Heart right ventricle (tissue), 16 donors: ENCODE measurements at places on chromosomes 3 and 15. TPM values are rescaled to one million over a fixed set of nuclear protein-coding genes. Genes with fewer than 3 reads are reported as not detected.
A peak's percentile ranks its signal among the peaks of the same experiment; 100 is the strongest.

GRCh38 chr3:34568766-34569165 is 770.3 kb downstream of the PDCD6IP start:
- no peaks in the 10 kb centered on the region for H3K4me1 ChIP-seq
- no peaks in the 10 kb centered on the region for H3K36me3 ChIP-seq
- no peak overlapping the region for H3K4me3 ChIP-seq
- H3K27me3 ChIP-seq, result no peaks in the 10 kb centered on the region
- DNase-seq, result no peak
- no peak overlapping the region for H3K27ac ChIP-seq

- no peaks in the 10 kb centered on the region for H3K4me1 ChIP-seq
- H3K4me3 ChIP-seq, result no peak overlapping the region
- H3K27ac ChIP-seq, result no peak overlapping the region
- H3K27me3 ChIP-seq, result no peaks in the 10 kb centered on the region
- no peak for DNase-seq
Measured at GRCh38 chr3:170485696-170486095, 67.0 kb downstream of the CLDN11 start.

- H3K4me3 ChIP-seq, result no peak overlapping the region
- H3K27me3 ChIP-seq, result no peaks in the 10 kb centered on the region
- no peak overlapping the region for H3K27ac ChIP-seq
- H3K36me3 ChIP-seq, result no peaks in the 10 kb centered on the region
Measured at GRCh38 chr3:4568841-4569240, 75.7 kb downstream of the ITPR1 start.

C3orf70 gene
- 0.75 TPM for polyA plus RNA-seq

GRCh38 chr3:49133226-49133951 is 539 bp upstream of the LAMB2 start:
- peak overlapping the region; percentile 73 for H3K4me3 ChIP-seq
- peaks cover 40% of the 10 kb centered on the region for H3K4me1 ChIP-seq
- peak; percentile 88 for DNase-seq
- H3K27ac ChIP-seq, result peak overlapping the region; percentile 97
- H3K36me3 ChIP-seq, result peaks cover 30% of the 10 kb centered on the region
- no peaks in the 10 kb centered on the region for H3K27me3 ChIP-seq

GRCh38 chr3:4061195-4061594 is 242.0 kb upstream of the SETMAR start:
- no peaks in the 10 kb centered on the region for H3K36me3 ChIP-seq
- no peak for DNase-seq
- H3K4me3 ChIP-seq, result no peak overlapping the region
- peaks cover 10% of the 10 kb centered on the region for H3K4me1 ChIP-seq
- no peaks in the 10 kb centered on the region for H3K27me3 ChIP-seq

SUCNR1 gene
- 0.16 TPM for polyA plus RNA-seq

GRCh38 chr3:41532976-41533375 is 333.7 kb downstream of the CTNNB1 start:
- no peak for DNase-seq
- H3K27me3 ChIP-seq, result no peaks in the 10 kb centered on the region
- H3K27ac ChIP-seq, result no peak overlapping the region
- no peaks in the 10 kb centered on the region for H3K4me1 ChIP-seq

SLC2A2 gene
- polyA plus RNA-seq, result not detected

- no peaks in the 10 kb centered on the region for H3K27me3 ChIP-seq
- no peaks in the 10 kb centered on the region for H3K36me3 ChIP-seq
- peaks cover 2% of the 10 kb centered on the region for H3K4me1 ChIP-seq
- peak; percentile 44 for DNase-seq
Measured at GRCh38 chr3:27483117-27484014, 818 bp downstream of the SLC4A7 start.
